Activated CD4-positive, alpha-beta memory T cell treated with anti-CD3 and anti-CD28 coated beads for 36 hours (primary cell): ENCODE measurements at places on chromosomes 16 and 17. TPM values are rescaled to one million over a fixed set of nuclear protein-coding genes. Genes with fewer than 3 reads are reported as not detected.

NPIPB2 gene
- 7.6 TPM for total RNA-seq

SHISA9 gene
- total RNA-seq = 0.05 TPM

CHP2 gene
- total RNA-seq = not detected

SOCS3 gene
- 167 TPM for total RNA-seq

XYLT1 gene
- total RNA-seq = 6.8 TPM

OR2C1 gene
- total RNA-seq = not detected

PFN1 gene
- 1,907 TPM for total RNA-seq

KRT32 gene
- total RNA-seq = not detected

DNASE1L2 gene
- 0.67 TPM for total RNA-seq

GRCh38 chr17:17508019-17508535 is 11.9 kb upstream of the RASD1 start:
- no peak for DNase-seq

DNA sequence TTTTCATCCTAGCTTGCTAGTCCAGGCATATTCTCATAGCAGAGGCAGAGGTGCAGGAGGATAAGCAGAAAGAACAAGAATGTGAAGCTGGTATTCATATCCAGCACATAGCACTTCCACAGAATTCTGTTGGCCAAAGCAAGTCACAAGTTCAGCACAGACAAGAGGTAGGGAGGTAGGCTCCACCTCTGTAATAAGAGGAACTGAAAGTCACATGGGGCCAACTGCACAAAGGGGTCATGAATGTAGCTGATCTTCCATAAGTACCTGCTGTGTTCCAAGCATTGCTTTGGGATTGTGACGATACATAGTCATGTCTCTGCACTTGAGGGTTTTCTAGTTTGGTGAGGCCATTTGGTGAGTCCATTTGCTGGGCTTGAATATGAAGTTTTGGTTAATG is 110.8 kb upstream of the MPHOSPH6 start:
- no peak for DNase-seq

DNA sequence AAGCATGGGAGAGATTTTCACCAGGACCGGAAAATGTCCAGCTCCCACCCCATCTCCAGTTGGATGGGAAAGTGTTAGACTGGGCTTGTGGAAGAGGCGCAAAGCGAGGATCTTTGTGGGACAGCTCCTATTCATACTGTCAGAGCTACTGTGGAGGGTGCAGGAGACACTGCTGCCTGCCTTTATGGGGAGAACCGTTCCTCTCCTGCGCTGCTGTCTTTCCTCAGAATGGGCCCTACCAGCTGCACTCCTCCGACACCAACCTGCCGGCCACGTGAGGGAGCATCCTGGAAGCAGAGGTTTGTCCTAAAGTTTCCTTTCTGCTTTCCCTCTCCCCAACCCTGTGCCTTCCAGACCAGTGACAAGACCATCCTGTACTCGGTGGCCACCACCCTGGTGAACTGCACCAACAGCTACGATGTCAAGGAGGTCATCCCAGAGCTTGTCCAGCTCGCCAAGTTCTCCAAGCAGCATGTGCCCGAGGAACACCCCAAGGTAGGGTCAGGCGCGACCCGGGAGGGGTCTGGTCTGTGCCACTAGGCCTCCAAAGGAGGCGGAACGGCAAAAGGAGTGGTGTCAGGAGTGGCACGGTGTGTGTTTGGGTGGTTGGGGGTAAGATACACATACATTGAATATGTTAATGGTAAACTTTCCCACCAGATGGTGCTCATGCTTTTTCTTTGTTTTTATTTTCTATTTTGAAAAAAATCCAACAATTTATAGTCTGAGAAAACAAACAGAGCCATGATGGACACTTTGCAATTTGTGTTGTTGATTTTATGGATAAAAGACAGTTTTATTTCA is 23.0 kb downstream of the SLC35G3 start:
- DNase-seq = peak; percentile 10

DNA sequence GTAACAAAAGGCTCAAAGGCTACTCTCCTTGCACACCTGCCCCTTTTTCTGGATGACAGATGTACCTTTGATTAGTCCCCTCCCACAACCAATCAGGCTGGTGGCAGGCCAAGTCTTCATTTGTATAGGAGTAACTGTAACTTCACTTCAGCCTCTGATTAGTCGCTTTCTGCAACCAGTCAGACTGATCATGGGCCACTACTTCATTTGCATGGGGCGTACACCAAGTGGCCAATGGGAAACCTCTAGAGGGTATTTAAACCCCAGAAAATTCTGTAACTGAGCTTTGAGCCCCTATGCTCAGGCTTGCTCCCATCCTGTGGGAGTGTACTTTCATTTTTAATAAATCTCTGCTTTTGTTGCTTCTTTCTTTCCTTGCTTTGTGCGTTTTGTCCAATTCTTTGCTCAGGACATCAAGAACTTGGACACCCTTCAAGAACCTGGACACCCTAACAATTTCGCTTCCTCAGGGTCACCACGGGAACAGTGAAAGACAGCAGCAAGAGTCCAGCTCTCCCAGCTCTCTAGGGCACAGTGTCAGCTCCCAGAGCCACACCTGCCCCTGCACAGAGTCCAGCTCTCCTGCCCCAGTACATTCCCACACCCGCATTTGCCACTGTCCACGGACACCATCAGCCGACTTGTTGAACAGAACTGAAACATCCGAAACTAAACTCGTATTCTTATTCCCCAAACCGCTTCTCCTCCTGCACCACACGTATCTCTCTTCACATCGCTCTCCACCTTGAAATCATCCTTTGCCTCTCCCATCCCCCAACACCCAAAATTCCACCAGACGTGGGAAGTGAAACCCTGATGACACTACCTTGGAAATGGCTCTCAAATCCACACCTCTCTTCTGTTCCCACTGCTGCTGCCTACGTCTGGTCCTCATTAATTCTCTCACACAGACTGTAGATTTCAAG is 53.4 kb downstream of the ABCC12 start:
- no peak for DNase-seq

- DNase-seq = no peak
These were observed 487 bp downstream of the POLG2 start for GRCh38 chr17:64496348-64496785.

DNA sequence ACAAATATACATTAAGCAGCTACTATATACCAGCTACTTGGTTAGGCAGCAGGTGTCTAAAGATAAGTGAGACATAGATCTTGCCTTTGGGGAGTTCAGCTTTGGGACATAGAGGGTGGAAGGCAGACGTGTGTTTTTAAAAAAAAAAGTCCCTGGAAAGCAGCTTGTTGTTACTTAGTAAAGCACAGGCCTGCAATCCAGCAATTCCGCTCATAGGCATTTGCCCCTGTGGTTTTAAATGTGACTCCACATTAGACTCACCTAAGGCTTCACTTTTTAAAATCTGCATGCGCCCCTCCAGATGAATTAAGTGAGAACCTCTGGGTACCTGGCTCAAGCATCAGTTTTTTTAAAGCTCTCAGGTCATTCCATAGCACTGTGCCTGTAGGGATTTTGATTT is 7.2 kb upstream of the MLYCD start:
- no peak for DNase-seq

- DNase-seq = no peak
These were observed 116.6 kb downstream of the SHISA9 start for GRCh38 chr16:13018026-13018425.

DNA sequence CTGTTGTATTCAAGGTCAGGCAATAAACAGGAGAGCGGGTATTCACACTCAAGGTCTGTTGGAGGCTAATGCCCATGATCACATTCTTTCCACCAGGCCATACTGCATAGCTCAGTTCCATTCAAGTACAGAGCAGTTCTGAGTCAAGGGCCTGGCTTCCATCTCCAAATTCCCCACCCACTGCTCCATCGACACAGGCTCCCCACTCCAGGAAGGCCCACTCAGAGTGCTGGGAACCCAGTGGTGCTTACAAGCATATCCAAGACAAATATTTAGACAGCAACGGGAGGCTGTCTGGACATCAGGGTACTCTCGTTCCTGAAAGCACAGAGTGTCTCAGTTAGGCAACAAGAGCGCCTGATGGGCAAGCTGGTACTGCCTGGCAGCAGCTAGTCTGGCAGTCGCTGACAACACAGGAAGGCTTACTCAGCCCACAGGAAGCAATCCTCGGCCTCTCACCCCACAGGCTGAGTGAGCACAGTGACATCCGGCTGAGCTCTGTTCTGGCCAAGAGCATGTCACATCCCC is 40.9 kb downstream of the RFFL start:
- DNase-seq = peak; percentile 90

DNA sequence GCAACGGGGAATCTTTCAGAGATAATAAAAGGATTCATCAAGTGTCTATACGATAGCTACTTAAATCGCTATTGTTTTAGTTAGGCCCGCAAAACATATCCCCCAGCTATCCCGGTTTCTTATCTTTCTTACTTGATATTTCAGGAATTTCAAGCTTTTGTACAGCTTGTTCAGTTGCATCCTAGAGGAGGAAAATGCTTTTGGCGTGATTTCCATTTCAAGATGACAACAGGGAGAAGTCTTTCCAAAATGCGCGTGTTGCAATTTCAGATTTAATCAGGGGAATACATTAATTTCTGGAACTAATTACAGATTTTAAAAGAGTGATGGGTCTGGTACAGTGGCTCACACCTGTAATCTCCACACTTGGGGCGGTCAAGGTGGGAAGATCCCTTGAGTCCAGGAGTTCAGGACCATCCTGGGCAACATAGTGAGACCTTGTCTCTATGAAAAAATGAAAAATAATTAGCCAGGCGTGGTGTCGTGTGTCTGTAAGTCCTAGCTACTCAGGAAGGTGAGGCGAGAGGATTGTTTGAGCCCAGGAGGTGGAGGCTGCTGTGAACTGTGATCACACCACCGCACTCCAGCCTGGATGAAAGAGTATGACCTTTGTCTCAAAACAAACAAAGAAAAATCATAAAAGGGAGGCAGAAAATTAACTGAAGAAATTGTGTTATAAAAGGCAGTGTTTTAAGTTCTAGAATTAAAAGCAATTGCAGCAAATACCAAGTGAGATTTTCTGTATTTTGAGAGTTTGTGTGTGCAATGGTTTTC is 546.1 kb downstream of the MAF start:
- DNase-seq = no peak

DNA sequence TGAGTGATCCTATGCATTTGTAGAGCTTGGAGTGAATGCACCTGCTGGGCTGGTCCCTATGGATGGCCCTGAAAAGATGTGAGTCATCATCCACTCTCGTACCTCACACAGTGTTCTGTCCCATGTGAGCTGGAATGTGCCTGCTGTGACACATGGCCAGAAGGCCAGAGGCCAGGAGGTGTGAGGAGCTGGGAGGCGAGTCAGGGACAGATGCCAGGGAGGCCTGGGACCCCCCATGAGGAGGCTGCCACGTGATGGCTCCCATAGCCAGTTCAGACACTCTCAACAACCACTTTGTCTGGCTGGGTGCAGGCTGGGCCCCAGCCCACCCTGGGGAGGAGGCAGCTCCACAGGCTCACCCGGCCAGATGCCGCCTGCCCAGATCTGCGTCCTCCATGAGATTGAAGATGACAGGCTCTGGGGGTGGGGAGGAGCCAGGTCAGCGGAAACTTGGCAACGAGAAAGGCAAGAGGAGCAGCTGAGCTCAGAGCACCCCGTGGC is 168.8 kb downstream of the C16orf78 start:
- no peak for DNase-seq

DNA sequence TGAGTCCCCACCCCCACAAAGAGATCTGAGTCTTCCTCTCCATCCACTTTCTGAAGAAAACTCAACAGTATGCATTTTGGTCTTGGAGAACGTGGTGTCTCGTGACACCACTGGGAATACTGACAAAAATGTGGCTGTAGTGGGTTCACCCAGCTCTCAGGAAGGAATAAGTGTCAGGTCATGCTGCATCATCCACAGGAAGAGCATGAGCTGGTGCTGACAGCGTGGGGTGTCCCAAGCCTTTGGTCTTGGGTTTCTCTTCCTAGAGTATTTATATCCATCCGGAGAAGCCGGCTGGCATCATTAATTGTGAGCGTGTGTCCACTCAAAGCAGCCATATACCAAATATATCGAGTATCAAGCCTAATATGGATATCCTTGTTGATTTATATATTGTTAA is 55.9 kb downstream of the C17orf67 start:
- DNase-seq = no peak

- DNase-seq = peak; percentile 55
These were observed 2.2 kb upstream of the ICAM2 start for GRCh38 chr17:64022611-64023063.

DNA sequence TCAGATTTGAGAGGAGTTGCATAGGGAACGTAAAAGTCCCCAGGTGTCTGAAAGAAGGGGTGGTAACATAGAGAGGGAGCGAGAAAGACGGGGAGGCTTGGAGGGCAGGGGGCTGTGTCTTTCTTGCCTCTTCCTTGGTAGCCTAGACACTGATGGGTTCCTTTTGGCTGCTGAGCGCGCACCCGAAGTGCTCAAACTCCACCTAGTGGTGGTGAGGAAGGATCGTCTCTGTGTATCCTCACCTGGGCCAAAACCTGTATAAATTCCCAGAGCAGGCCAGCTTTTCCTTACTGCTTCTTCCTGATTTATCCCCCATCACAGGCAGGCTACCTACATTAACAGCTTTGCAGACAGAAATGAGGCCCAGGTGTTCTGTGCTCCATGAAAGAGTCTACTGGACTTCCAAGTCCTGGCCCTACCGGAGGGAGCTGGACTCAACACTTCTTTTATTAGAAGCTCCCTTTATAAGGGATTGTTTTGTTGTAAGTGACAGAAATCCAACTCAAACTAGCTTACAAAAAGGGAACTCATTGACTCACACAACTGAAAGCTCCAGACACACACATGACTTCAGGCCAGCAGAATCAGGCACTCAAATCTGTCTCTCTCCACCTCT is 5.5 kb upstream of the SLC25A35 start:
- peak; percentile 68 for DNase-seq

GRCh38 chr16:46774743-46775177 is 26.6 kb upstream of the MYLK3 start:
- DNase-seq = no peak

- DNase-seq = no peak
These were observed 41.4 kb downstream of the SETD6 start for GRCh38 chr16:58556678-58557077.

- DNase-seq = no peak
These were observed 19.6 kb upstream of the SREBF1 start for GRCh38 chr17:17856386-17856785.

GRCh38 chr17:59004338-59005111 is 102.2 kb downstream of the TRIM37 start:
- peak; percentile 76 for DNase-seq

DNA sequence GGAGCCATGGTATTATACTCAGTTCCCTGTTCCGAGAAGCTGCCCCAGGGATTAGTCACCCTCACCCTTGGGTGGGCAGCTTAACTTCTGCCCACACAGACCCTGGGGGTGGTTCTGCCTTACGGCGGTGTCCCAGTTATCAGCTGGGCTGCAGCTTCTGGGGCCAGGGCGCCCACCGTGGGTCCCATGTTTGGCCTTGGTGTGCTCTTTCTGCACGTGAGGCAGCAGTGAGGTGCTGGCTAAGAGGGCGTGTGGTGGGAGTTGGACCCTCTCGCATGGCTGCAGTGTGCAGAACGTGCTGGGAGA is 46.7 kb downstream of the RAB11FIP3 start:
- DNase-seq = no peak

DNA sequence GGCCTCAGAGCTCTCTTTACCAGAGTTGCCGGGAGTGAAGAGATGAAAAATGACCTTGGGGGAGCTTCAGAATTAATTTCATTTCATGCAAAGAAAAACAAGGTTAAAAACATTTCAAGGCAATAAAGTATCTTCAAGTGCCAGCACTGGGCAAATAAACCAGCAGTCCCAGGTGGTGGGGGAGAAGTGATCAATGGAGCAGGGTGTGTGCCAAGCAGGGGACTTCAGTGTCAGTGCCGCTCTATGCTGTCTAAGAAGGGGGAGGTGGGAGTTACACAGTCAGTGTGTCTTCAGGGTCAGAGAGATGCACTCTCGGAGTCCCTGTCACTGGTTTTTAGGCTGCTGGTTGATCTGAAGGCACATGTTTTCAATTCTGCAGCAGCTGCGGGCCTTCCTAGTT is 57.2 kb upstream of the MGAT5B start:
- no peak for DNase-seq
